ENCODE measurements at places on chromosomes 6 and 20.

DNA sequence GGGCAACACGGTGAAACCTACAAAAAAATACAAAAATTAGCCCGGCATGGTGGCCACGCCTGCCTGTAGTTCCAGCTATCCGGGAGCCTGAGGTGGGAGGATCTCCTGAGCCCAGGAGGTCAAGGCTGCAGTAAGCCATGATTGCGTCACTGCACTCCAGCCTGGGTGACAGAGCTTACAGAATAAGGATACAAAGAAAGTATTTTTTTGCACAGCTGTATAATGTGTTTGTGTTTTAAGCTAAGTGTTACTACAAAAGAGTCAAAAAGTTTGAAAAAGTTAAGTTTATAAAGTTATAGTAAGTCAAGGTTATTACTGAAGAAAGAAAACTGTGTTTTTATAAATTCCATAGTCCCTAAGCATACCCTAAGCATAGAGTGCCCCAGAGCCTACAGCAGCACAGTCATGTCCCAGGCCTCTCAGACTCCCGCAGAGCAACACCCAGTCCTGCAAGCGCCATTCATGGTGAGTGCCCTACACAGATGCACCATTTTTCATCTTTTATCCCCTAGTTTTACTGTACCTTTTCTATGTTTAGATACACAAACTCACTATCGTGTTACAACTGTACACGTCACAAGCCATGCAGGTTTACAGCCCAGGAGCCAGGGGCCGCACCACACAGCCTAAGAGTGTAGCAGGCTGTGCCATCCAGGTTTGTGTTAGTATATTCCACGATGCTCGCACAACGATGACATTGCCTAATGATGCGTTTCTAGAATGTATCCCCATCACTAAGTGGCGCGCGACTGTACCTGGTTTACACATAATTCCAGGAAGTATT lies 22.4 kb downstream of the TAF4 start:
- no peak for DNase-seq

GRCh38 chr20:61830241-61830930 lies 235.3 kb downstream of the TAF4 start:
- DNase-seq, result no peak

GRCh38 chr6:157381631-157382621 lies 936 bp downstream of the ZDHHC14 start:
- peak; percentile 28 for DNase-seq

GRCh38 chr6:107674995-107675738 lies 148.9 kb downstream of the SCML4 start:
- DNase-seq, result peak; percentile 80

DNA sequence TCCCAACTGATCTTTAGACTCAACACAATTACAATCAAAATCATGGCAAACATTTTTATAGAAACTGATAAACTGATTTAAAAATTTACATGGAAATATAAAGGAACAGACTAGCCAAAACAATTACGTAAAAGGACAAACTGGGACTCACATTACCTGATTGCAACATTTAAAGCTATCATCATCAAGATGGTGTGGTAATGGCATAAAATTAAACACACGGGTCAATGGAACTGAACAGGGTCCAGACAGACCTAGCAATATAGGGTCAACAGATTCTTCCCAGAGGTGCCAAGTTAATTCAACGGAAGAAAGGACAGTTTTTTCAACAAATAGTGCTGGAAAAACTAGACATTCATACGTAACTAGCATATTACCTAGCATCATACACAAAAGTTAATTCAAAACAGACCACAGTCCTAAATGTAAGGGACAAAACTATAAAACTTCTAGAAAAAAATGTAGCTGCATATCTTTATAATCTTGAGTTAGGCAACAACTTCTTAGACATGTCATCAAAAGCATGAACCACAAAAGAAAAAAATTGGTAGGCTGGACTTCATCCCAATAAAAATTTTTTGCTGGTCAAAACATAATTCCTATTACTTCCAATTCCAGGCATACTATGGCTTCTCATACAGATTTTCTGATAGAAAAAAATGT lies 147.4 kb upstream of the BEND6 start:
- no peak for DNase-seq

- DNase-seq, result no peak
These were observed 383.9 kb upstream of the MMS22L start for GRCh38 chr6:97666889-97667288.

DNA sequence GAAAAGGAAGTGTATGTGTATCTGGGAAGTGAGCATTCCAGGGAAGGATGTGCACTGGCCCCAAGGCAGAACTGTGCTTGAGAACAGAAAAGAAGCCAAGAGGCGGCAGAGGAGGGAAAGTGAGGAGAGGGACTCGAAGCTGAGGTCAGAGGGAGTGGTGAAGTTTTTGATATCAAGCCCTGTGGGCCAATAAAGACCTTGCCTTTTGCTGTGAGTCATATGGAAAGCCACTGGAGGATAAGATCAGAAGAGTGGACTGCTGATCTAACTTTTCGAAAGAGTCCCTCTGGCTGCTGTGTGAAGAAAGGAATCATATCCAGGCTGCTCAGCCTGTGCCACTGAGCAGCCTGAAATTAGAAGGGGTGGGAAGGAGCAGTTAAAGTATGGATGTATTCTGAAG lies 99.4 kb downstream of the EYA4 start:
- DNase-seq, result no peak

DNA sequence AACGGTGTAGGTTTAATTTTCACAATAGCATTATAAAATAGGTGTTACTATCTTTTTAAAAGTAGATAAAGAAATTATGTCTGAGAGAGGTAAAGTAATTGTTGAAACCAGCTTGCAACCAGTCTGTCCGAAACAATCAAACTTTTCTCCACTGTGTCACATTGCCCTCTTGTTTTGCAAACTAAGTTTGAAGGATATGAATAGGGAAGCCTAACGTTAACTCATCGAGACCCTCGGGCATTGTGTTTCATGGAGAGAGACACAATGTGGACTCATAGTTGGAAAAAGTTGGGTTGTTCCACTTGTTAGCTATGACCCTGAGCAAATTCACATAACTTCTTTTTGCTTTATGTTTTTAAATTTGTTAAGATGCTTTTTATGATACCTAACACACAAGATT lies 254.4 kb upstream of the IMPG1 start:
- DNase-seq, result no peak

Measured in T-cell (primary cell).